ENCODE measurements at places on chromosomes 3 and 15.
A peak's percentile ranks its signal among the peaks of the same experiment; 100 is the strongest.

- no peak for DNase-seq
Measured at GRCh38 chr3:185793381-185793780, 31.5 kb downstream of the IGF2BP2 start.

GRCh38 chr15:56383010-56383409 is 17.8 kb downstream of the TEX9 start:
- DNase-seq: no peak

DNA sequence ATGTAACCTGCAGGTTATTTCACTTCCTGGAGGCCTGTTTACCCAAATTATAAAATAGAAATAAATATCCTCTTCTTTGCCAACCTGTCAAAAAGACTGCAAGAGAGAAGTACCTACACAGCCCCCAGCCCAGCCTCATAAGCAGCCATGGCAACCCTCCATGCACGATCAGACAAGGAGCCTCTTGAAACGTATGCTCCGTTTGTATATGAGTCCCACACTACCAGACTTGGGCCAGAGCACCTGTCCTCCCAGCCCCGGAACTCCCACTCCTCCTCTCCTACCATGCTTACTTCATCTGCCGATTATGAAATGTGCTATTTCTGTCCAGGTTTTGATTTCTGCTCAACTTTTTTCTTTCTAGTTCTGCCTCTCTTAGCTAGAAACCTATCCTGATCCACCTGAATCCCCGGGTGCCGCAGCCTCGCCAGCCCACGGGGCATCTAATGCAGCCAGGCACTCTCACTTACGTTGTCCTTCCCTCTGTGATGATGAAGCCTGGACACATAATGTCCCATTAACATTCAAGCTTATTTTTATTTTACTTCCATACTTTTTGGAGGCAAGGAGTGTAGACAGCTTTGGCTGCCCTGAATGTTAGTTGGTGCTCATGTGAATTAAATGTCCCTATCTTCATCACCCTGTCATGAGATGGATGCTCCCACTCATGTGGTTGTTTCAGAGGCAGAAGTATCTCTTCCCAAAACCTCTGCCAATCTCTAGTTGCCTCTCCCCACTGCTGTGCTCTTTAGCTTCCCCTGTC is 73.8 kb downstream of the MB21D2 start:
- no peak for DNase-seq

DNA sequence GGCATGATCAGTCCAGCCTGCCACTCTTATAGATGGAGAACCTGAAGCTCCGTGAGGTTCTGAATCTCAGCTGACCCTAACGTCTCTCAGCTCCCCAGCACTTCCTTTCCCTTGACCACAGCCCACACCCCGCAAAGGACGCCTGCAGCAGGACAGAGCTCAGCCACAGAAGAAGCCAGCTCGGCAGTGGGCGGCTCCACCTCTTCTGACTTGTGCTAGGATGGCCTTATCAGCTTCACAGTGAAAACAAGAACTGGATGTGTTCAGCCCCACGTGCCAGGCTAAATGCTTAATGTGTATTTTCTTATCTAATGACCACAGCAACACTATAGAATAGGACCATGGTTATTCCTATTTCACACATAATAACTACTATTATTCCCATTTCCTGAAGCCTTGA is 127.6 kb downstream of the ARNT2 start:
- DNase-seq: peak; percentile 30

GRCh38 chr3:20161714-20162113 is 24.3 kb downstream of the SGO1 start:
- no peak for DNase-seq

GRCh38 chr3:133425898-133426297 is 26.0 kb downstream of the BFSP2 start:
- DNase-seq: no peak

DNA sequence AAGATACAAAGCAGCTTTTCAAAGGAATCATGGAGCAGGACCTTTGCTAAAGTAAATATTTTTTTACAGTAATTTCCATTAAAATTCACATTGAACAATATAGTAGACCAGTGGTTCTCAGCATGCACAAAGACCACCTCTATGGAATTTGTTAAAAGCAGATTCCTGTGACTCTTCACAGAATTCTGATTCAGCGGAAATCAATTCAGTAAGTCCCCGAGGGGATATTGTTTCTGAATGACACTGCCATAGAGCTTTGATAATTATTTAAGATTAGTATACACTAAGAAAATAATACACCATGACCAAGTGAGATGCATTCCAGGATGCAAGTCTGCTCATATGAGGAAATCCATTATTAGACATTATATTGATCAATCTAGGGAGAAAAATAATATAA is 161.9 kb upstream of the TNIK start:
- no peak for DNase-seq

GRCh38 chr3:45381168-45381852 is 7.1 kb upstream of the LARS2 start:
- peak; percentile 44 for DNase-seq

- DNase-seq: no peak
Measured at GRCh38 chr15:95329362-95329761, 1001.1 kb upstream of the NR2F2 start.

GRCh38 chr3:48426401-48426909 is 3.4 kb downstream of the PLXNB1 start:
- no peak for DNase-seq

- no peak for DNase-seq
Measured at GRCh38 chr3:18886331-18886730, 262.0 kb upstream of the KCNH8 start.

DNA sequence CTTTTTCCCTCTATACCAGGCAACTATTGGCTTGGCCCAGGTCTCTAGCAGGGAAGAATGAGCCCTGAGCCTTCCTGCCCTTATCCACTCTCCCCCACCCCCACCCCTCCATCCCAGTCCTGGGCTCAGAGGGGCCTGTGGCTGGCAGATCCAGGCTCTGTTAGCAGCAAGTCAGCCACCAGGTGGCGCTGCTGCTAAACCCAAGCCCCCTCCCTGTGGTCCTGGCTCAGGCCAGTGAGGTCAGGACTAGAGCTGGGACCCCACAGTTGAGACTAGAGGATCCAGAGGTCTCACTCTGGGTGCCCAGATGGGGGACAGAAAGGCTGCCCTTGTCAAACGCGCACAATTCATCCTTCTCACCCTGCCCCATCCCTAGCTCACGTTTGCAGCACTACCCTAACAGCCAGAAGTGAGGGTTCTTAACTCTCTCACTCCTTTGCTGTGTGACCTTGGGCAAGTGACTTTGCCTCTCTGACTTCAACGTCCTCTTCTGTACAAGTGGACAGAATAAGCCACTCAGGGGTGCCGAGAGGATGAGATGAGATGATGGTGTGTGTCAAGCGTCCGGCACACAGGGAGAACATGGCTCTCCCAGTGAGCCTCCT is 46.8 kb upstream of the SLC6A1 start:
- peak; percentile 49 for DNase-seq
